ENCODE measurements at places on chromosomes 5 and 9.

GRCh38 chr9:137607141-137607857 is 1.8 kb downstream of the ARRDC1 start:
- no peak for DNase-seq

DNA sequence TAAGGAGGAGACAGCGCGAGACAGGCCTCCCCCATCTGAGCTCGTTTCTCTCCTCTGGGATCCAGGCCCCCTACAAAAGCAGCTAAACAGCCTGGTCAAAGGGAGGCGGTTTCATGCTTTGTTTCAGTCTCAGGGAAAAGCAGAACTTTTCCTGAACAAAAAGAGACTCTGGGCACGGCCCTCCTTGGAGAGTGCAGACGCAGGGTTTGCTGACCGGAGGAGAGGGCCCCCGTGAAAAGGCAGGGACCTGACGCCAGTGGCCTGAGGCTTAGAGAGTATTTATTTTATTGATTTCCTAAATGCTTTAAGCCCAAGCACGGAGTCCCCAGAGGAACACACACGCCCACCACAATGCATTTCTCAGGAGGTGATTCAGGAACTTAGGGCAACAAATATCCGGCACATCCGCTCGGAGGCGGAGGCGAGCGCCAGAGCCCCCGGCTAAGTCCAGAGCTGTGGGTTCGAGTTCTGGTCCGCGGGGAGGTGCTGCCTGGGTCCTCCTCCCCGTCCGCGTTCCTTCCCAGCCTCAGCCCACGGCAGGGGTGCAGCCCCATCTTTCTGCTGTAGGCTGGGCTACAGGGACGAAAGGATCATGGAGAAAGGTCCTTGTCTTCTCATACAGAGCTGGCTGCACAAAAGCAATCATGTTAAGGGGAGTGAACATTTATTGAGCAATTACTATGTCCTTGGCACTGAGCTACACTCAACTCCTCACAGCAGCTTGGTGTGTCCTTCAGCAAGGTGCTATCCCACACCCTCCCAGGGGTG is 40.0 kb downstream of the PTGES start:
- no peak for DNase-seq

DNA sequence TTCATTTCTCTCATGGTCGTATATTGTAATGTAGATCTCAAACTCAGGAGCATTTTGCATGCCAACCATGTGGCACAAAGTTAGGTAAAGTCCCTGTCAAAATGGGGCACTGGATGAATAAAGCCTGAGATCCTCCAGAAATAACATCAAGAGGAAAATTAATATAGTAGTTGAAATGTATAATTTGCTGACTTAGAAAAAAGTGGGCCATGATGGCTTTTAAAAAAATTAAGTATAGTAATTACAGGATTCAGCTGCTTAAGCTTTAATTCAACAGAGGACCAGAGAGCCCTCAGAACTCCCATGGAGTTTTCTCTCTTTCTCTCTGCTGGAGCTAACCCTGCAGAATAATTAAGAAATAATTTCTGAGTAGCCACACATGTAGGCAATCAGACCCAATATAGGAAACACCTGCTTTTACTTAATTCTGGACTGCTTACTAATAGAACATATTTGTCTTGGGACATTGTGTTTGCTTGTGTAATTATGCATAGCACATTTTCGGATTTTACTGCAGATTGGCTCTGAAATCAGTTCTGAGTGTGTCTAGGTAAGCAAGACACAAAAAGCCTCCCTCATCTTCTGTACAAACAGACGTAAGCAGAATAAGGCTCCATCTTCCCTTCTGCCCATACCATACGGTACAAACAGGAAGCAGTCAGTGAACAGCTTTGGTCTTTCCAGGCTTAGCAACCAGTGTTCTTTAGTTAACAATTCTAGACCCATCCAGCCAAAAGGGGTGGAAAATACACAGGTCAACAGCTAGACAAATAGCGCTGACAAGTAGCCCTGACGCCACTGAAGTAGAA is 26.5 kb upstream of the PCSK1 start:
- DNase-seq: no peak

GRCh38 chr5:42423285-42424165 is at the start of gene GHR:
Gene GHR, plus strand, starts transcription at chr5:42423439. Its CDS starts 142,436 bp downstream, at chr5:42565875.
- peak; percentile 53 for DNase-seq

DNA sequence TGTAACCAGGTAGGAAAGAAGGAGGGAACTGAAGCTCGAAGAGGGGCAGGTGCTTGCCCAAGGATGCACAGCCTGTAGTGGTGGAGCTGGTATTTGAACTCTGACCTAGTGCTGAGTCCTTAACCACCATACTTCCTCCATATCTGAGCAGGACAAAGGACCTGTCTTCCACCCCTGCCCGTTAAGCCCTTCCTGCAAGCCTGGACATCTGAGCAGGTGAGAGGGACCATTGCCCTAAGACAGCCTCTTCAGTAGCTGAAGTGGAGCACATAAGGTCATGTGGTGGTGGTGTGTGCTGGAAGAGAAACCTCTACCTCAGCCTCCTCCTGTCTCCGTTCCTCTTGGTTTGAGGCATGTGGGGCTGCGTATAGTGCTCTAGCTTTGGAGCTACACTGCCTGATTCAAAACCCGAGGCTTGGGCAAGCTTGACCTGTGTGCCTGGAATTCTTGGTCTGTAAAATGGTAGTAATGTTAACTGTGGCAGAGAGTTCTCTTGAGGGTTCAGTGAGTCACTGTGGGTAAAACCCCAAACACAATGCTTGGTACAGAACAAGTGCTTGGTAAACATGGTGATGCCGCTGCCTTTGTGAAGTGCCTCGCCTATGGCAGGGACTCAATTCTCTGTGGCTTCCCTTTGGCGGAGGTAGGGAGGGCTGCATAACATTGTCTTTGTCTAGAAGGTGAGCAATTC is 7.4 kb downstream of the GALNT10 start:
- DNase-seq: peak; percentile 85

- no peak for DNase-seq
Measured at GRCh38 chr5:144209361-144209760, 38.7 kb downstream of the KCTD16 start.

DNA sequence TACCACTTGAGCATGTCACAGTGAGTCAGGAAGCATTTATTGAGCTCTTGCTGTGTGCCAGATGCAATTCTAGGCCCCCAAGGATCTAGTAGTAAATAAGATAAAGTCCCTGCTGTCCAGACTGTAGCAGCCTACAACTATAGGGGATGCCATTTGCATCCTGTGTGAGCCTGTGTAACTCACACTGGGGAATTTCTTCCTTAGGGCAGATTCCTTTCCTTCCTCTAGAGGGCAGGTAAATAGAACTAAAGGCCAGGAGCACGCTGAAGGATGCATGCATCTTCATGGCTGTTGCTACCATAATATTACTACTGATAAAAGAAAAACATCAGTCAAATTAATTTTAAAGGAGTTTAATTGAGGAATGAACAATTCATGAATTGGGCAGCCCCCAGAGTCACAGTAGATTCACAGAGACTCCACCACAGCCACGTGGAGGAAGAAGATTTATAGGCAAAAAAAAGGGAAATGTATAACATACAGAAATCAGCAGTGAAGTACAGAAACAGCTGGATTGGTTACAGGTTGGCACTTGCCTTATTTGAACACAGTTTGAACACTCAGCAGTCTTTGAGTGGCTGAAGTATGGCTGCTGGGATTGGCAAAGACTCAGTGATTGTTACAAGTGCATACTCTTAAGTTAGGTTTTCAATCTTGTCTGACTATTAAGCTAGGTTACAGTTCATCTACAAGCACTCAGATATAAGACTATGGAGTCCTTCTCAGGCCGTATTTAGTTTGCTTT is 98.9 kb downstream of the ACTL7B start:
- no peak for DNase-seq

- no peak for DNase-seq
Measured at GRCh38 chr5:176817369-176817840, 7.0 kb downstream of the UNC5A start.

DNA sequence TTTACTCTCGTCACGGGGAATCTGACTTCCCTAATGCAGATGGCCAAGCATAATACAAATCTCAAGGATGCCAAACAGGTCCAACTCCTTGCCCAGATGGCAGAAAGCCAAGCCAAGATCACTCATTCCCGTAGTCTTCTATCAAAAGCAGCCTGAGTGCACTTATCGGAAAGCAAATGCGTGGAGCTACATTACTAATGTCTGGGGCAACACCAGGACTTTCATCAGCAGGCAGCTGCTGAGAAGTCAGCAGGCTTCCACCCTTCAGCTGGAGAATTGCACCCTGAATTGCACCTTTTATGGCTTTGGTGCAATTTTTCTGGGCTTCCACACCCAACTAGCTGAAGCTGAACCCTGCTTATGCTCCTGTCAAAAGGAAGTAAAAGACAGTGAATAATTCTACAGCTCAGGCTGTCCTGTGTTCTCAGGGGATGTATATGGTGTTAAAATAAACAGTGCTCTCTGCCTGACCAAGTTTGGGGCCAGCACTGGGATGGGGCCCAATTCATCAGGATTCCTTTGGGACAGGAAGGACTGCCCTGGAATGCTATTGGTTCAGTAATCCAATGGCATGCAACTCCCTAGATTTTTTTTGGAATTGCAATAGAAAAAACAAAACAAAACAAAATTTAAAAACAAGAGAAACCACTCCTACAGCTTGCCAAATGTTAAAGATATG is 92.6 kb downstream of the DPYSL3 start:
- DNase-seq: no peak

- no peak for DNase-seq
Measured at GRCh38 chr5:143896516-143896915, 84.6 kb downstream of the HMHB1 start.

DNA sequence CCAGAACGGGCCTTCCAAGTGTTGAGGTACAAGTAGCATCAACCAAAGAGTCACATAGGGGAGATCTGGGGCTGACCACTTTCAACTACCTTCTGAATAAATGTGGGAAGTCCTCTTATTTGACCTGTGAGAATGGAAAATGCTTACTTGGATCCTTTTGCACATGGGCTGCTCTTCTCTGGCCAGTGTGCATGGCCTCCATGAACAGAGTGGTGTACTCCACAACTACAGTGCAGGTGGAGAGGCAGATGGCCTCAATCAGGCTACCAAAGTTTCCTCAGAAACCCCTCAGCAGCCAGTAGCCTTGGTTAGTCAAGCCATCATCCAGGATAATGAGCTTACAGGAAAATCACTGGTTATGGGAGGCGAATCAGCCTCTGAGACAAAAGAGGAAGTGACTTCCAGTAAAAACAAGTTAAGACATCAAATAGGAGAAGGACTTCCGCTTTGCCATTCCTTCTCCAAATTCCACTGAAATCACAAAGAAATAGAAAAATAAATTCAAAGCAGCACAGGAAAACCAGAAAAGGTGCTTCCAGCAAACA is 18.3 kb upstream of the FCHO2 start:
- no peak for DNase-seq

- no peak for DNase-seq
Measured at GRCh38 chr5:58687079-58687478, 104.2 kb downstream of the RAB3C start.

GRCh38 chr5:172872997-172873491 is 39.0 kb downstream of the ERGIC1 start:
- no peak for DNase-seq

DNA sequence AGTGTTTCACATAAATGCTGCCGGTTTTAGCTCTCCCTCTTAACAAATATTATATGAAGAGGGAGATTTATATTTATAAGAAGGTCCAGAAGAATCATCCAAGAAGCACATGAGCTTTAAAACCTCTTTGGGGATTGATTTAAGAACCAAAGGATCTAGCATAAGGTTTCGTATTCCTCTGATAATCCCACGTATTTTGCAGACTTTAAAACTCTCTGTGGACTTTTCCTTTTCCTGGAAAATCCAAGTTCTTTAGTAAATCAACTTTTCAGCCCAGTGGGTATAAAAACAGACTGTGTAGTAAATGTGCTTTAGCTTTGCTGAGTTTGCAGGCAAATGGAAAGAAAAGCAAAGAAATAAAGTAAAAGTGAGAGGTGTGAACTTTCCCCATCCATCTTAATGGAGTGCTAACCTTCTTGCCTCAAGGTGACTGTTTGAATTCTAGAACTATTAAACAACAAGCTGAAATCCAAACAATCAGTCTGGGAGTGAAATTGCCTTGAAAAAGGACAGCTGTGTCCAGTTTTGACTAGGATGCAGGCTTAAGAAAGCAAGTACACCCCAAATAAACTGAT is 363.4 kb upstream of the SLC24A2 start:
- no peak for DNase-seq

DNA sequence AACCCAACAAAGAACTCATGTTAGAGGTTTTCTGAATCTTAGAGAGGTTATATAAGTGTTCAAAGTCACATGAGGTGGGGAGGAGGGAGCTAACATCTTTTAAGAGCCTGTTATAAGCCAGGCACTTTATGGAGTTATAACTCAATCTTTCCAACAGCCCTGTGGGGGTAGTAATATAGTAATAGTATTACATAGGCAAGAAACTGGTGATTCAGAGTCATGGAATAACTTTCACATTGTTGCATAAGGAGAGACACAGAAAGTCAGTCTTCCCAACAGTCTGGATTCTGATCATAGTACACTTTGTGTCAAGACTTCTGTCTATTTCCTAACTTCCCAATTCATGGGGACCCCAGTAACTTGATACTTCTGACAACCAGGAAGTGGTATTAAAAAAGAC is 89.2 kb downstream of the ACER2 start:
- no peak for DNase-seq

DNA sequence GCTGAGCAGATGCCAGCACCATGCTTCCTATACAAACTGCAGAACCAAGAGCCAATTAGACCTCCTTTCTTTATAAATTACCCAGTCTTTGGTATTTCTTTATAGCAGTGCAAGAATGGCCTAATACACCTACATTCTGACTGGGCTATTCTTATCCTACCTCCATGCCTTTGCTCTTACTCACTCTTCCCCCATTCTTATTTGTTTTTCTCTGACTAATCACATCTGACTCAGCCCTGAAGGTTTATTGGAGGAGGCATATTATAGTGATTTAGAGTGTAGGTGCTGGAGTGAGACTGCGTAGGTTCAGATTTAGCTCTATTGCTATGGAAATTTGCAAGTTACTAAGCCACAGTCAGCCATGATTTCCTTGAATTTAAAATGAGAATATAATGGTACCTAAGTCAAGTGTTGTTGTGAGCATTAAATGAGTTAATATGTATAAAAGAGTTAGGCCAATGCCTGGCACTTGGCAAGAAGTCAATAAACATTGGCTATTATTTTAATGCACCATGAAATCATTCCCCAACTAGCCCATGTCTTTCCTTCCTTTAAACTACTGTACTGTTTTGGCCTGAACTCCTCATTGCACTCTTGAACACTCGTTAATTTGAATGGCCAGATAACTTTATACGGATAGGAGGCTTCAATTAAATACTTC is 531.2 kb upstream of the ZNF608 start:
- DNase-seq: no peak

- no peak for DNase-seq
Measured at GRCh38 chr5:33272288-33272687, 168.5 kb upstream of the TARS1 start.

GRCh38 chr9:12853051-12853450 is 78.2 kb downstream of the LURAP1L start:
- DNase-seq: no peak

GRCh38 chr9:2132484-2133082 is 117.4 kb downstream of the SMARCA2 start:
- peak; percentile 17 for DNase-seq

All from activated CD4-positive, alpha-beta T cell treated with anti-CD3 and anti-CD28 coated beads, Interleukin-2, Interleukin-6, amounts not matched to agents 100 ng/mL and 50 ng/mL, durations not matched to agents 16 hours and 8 hours (primary cell).